ENCODE measurements at places on chromosomes 4 and X.
A peak's percentile ranks its signal among the peaks of the same experiment; 100 is the strongest.

- no peak for DNase-seq
Observed at GRCh38 chr4:146154057-146154456, 21.5 kb upstream of the LSM6 start.

GRCh38 chr4:48813964-48814363 is 16.9 kb upstream of the OCIAD1 start:
- no peak for DNase-seq

DNA sequence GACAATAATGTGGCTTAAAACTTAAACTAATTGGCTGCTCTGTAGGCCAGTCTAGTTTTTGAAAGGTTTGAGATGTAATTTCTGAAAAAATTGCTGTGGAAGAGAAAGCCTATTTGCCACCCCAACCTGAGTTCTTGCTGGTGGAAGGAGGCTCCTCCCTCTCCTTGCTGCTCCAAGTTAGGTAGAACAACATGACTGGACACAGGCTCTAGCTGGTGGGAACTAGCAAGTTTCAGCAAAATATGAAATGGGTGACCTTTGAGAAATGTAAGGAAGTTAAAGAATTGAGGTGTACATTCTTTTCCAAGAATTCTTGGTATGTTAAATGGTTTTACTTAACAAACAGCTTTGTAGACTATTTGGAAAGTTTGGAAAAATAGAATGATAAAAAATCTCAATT is 8.0 kb downstream of the RPL34 start:
- DNase-seq = no peak

- no peak for DNase-seq
Observed at GRCh38 chrX:11267425-11267824, 25.8 kb upstream of the AMELX start.

DNA sequence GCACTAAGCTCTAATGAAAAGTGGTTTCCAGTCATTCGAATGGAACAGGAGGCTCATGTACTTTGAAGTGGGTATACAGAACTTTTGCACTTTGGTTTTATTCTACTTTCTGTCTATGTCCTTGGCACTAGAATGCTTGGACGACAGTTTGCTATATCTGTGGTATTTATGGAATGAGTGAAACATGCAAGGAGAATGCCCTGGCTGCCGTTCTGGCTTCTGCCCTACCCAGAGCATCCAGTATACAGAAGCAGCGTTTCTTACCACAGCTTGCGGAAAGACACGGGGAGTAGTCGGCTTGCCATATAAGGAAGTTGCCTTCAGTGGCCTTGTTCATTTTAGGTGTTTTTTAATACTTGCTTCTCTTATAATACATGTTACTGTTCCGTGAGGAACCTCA is 98.0 kb downstream of the TBL1X start:
- no peak for DNase-seq

GRCh38 chr4:87032884-87033533 is 98.2 kb downstream of the AFF1 start:
- DNase-seq = no peak

DNA sequence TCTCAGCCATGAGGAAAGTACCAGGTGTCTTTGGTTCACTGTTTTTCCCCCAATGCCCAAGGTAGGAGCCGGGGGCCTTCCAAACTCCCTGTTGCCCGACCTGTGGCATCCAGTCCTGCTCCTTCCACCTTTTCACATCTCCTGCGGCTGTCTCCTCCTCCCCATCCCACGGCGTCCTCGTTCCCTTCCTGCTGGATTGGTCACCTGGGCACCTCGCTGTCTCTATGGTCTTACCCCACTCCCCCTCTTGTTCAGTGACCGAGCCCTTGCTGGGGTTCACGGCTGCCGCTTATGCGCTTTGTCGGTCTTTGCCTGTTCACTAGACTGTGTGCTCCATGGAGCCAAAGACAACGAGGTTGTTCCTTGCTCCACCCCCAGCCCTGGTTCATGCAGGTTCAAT is 188.7 kb upstream of the PSAPL1 start:
- no peak for DNase-seq

- DNase-seq = no peak
Observed at GRCh38 chr4:153295131-153295755, 49.2 kb upstream of the MND1 start.

DNA sequence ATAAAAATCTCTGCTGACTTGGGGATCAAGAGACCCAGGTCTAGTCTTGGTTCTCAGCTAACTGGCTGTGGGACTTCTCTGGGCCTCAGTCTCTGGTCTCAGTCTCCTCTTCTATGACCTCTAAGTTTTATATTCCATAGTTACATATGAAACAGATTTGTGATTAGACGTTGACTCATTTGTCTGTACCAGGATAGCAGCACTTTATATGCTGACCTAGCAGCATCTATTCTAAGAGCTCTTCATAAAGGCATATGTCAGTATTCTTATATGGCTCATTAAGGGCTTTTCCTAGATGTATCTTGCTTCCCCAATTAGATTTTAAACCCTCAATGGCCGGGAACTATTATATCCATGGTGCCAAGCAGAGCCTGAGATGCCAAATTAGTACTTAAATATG is 12.7 kb downstream of the GRPR start:
- DNase-seq = no peak

GRCh38 chrX:129316461-129316860 is 206.8 kb downstream of the SMARCA1 start:
- no peak for DNase-seq

DNA sequence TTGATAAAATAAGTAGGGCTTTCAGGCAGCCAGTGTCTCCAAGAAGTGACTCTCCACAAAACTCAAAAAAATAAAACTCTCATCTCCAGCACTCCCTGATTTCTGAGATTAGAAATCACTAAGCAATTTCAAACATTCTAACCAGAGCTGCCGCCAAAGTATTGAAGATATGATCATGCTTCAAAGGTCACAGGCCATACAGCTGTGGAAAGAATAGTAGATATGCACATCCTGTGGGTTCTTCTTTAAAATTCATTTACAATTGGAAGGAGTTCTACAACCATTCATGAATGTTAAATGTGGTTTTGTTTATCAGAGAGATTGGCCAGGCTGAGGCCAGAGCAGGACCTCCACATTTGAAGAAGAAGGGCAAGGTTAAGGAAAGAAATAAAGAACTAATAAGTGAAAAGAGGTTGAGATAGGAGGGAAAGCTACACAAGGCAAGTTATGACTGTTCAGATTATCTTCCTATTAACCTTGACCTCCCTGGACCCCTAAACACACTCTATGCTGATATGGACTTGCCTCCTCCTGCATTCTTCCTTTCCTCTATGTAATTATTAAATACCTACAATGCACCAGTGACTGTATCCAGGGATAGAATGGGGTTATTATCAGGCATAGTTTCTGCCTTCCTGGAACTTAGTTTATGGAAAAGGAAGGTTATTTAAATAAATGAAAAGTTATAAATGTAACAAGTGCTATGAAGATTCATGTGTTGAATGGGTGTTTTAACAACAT is 56.4 kb downstream of the USP38 start:
- no peak for DNase-seq

GRCh38 chr4:146638786-146639505 is at the start of gene POU4F2:
Gene POU4F2, plus strand, starts transcription at chr4:146638893. Its CDS starts 248 bp downstream, at chr4:146639141.
- no peak for DNase-seq

DNA sequence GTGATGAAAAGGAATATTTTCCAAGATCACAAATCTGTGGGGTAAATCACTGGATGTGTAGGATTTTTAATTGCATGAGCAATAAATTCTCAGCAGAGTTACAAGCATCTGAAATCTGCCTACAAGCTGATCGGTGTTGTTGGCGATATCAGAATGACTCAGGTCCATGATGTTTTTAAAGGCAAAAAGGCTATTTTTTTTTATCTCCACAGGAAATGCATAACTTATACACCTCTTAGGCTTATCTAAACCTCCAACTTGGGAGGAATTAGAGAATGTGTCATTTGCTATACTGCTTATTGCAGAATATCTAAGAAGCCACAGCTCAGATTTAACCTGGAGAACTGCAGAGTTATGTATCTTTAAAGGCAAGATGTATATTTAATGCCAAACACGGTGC is 61.6 kb downstream of the KIT start:
- no peak for DNase-seq

DNA sequence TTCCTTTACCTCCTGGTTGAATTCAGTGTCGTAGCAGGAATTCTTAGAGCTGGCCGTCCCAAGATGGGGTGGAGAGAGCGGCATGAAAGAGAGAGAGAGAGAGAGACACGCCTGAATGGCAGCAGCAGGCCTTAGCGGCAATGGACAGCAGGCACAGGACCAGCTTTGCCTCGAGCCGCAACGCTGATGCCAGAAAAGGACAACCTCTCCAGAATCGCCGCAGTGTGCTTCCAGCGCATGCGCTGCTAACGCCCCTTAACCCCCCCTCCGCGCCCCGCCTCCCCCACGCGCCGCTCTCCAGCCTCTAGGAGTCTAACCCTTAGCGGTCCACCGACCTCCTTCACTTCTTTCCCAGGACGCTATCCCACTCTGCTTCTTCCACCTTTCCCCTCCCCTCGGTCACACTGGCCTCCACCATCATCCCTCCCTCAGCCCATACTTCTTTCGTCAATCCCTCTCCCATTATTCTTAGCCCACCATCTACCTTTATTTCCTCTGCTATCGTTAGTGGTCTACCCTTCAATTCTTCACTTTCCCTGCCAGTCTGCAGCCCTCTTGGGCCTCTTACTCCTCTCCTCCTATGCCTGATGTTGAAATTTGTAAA is 10.5 kb upstream of the ZCCHC13 start:
- DNase-seq = peak; percentile 55

DNA sequence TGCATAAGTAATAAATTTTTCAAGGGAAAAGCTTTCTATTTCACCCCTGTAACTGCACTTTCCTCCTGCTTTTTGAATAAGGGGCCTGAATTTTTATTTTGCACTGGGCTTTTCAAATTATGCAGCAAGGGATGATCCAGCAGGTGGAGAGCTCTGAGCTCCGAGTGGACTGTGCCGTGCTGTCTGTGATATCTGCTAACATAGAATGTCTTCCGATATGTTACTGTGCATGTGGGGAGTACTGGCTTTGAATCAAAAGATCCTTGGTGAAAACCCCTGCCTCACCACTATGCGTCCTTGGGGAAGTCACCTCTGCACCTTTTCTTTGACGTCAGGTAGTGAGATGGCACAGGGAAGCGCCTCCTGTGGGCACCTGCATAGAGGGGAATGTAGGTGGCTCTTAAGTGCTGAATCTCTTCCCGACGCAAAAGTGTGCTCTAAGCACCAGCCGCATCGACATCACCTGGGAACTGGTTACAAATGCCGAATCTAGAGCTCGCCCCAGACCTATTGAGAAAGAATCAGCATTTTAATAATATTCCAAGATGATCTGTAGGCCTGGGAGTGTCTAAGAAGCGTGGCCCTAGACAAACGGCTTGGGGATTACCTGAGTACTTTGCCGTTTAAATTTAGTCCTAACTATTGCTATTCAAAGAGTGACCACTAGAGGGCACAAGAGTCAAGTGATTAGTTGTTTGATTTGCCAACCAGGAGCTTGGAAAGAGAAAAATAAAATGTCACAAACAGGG is 19.2 kb upstream of the WFS1 start:
- DNase-seq = no peak

DNA sequence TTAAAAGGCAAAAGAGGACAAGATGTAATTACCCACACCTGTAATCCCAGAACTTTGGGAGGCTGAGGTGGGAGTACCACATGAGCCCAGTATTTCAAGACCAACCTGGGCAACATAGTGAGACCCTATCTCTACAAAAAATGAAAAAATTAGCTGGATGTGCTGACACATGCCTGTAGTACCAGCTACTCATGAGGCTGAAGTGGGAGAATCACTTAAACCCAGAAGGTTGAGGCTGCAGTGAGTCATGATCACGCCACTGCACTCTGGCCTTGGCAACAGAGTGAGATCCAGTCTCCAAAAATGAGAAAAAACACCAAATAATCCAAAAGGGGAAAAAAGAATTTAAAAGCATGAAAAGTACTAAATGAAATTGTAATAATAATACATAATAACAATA is 30.8 kb downstream of the NR0B1 start:
- DNase-seq = no peak

DNA sequence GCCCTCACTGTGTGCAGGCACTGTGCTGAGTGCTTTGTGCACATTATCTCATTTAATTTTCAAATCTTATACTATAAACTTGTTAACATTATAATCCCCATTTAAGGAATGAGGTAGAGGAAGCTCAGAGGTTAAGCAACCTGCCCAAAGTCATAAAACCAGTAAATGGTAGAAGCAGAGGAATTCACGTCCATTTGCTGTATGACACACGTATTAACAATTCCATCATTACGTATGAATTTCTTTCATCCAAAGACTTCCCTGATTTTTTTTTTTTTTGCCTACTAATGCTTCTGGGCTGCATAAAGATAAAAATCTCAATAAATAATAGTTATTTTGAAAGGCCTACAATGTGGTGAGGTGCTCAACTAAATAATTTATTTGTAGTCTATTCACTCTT is 64.5 kb upstream of the H2AZ1 start:
- DNase-seq = no peak

- DNase-seq = no peak
Observed at GRCh38 chr4:55512922-55513571, 33.7 kb downstream of the CLOCK start.

DNA sequence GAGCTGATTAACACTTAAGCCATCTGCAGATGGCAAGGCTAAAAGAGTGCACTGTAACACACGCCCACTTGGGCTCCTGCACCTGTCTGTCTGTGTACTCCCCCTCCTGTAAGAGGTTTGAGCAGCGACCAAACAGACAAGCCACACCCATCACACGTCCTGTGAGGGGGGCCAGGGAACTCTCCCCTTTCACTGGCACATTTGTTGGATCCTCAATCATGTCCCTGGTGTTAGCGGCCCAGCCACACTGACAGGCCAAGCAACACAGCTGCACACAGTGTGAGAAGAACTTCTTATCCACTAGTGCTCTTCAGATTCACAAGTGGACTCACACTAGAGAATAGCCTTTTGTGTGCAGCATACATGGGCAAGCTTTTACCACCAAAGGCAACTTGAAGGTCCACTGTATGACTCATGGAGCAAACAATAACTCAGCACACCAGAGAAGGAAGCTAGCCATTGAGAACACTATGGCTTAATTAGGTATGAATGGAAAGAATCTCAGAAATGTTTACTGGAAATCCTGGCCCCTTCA is 29.1 kb upstream of the UTP14A start:
- DNase-seq = no peak

DNA sequence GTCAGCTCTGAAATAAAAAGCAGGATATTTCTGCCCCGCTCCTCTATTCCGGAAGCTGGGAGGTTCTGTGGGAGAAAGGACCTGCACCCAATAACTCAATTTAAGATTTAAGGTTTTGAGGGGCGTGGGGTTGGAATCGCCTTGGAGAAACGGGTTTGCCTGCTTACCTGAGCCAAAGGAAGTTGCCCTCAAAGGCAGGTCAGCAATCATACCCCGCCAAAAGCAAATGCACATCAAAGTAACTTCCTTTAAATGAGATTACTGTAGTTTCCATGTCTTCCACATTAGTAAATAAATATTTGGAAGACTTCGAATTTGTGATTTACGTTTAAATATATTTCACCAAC is 978 bp upstream of the HS3ST1 start:
- DNase-seq = no peak

GRCh38 chr4:165440415-165441158 is 61.8 kb downstream of the CPE start:
- no peak for DNase-seq
